ENCODE measurements at places on chromosomes 1 and 21.

GRCh38 chr1:157652859-157653493 is 47.6 kb downstream of the FCRL3 start:
- no peak for DNase-seq

DNA sequence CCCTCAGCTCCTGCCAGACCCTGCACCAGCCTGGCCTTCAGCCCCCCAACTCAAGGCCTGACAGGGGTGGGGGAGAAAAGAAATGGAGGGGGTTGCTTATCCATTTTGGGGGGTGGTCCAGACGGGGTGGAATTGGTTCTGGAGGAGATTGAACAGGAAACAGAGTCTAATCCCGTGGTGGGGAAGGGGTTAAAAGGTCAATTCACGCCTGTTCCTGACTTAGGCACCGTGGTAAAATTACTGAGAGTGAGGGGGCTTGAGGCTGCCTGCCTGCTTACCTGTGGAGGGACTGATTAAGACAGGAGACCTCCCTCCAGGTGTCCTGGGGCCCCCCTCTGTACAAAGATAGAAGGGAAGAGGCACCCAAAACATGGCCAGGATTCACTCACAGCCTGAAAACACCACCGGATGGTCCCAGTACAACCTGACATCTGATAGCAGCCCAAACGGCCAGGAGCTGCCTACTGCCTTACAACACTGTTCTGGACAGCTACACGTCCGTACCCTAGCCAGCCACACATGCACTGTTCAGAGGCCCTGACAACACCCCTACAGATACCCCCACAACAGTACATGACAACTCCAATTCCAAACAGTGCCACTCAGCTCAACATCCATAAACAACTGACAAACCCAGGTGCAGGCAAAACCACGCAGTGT is 31.8 kb downstream of the AHDC1 start:
- no peak for DNase-seq

DNA sequence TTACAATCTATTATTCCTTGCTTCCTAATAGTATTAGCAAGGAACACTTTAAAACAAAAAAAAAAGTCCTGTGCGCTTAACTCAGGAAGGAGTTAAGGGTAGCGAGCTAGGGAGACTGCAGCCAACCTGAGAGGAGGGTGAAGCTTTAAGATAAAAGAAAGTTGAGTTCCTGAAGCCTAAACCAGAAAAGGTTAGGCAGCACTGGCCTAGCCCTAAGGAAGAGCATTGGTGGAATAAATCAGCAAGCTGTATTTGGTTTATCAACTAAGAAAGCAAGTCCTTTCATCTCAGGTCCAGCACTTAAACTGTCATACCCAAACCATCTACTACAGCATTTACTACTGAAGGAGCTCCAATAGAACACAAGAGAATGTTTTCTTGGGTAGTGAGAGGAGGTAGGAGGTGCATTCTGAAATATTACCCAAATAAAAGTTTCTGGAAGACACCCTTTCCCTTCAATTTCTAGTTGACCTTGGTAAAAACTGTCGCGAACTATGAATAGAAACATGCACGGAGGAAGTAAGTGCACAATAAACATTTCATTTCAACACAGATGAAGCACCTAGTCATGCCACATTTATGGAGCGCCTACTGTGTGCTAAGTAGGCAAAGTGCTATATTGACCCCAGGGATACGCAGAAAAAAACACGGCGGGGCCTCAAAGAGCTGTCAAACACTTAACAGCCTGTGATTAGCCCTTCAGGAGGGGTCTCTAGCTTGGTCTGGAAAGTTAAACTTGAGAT is 1.3 kb downstream of the GLRX2 start:
- no peak for DNase-seq

DNA sequence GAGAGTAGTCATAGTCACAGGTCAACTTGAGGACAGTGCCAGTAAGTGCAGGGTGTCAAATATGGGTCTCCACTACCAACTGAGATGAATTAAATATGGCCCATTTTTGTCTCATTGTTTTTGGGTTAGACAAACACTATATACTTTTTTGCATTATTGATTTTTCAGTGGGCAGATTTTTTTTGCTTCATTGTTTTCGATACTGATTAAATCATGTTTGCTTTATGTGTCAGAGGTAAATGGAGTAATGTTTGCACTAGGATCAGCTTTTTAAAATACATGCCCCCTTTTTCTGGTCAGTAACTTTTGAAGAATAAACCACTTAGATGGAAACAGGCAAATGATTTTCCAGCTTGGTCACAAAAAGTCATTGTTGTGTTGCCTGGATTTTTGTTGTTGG is 199.0 kb downstream of the USH2A start:
- DNase-seq: no peak

- no peak for DNase-seq
Observed at GRCh38 chr1:68473060-68473459, 23.3 kb upstream of the RPE65 start.

DNA sequence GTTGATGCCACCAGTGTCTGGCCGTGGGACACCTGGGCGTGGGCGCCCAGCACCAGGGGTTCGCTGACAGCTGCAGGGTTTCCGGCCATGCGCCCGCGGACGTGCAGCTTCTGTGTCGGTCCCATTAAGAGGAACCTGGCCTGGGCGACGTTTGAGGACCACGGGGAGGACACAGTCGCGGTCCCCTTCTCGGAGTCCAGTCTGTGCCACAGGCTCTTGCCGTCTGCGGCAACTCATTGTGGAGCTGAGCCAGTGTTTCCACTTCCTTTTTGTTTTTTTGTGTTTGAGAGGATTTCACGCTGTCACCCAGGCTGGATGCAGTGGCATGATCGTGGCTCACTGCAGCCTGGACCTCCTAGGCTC is 1.6 kb upstream of the C1orf159 start:
- no peak for DNase-seq

DNA sequence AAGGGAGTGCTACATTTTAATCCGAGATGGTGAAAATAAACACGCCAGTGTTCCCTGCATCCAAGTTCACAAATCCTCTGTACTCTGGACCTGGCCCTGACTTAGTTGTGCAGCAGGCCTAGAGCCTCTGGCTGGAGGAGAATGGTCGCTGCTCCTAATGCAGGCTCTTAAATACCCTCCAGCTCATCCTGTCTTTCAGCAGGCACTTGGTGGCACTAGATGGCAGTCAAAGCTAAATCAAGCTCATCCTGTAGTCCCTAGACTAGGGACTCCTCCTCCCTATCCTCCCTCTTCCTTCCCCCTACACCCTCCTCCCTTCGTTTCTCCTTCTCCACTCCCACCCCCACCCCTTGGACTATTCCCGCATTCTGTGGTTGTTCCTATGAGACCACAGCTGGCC is 41.6 kb upstream of the MTR start:
- DNase-seq: no peak
